Activated CD4-positive, CD25-positive, alpha-beta regulatory T cell (primary cell): ENCODE measurements at places on chromosomes 4 and X.

- DNase-seq: no peak
These were observed 2135.5 kb downstream of the PCDH7 start for GRCh38 chr4:32855622-32856021.

DNA sequence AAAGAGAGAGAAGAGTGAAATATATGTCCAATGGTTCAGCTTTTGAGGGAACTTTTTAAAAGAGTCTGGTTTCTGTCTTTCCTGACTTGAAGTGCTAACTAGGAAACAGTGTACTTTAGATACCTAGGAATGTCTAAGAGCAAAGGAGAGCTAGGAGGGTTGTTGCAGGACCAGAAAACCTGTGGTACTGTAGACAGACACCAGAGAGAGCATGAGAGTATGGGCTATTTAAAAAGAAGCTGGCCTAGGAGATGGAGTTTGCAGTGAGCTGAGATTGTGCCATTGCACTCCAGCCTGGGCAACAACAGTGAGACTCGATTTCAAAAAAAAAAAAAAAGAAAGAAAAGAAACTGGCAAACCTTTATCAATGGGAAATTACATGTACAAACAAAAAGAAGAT is 223.9 kb downstream of the FAT4 start:
- no peak for DNase-seq

- no peak for DNase-seq
These were observed 12.4 kb upstream of the PIN4 start for GRCh38 chrX:72169008-72169728.

GRCh38 chrX:6667048-6667768 is 132.3 kb upstream of the VCX3A start:
- DNase-seq: no peak

- no peak for DNase-seq
These were observed 278 bp downstream of the CLOCK start for GRCh38 chr4:55546506-55546755.

DNA sequence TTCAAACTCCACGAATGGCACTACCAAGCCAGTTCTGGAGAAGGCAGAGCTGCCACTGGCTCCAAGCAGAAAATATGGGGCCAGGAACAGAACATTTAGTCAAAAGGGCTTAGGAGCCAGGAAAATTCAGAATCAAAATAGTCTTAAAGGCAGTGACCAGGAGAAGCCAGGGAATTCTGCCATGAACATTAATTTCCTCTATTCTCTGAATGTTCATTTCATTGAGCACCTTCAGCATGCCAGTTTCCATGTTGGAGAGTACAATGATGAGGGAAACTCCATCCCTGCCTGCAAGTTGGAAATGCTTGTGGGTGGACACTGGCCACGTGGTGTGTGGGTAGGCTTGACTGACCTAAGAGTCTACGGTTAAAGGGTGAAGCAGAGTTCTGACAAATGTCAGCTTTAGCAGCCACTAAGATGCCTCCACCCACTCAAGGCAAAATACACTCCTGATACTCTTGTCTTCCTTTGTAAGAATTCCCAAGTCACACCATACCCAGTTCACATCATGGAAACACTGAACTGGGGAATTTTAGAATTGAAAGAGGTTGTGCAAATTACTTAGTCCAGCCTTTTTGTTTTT is 190.1 kb upstream of the C1QTNF7 start:
- DNase-seq: no peak

DNA sequence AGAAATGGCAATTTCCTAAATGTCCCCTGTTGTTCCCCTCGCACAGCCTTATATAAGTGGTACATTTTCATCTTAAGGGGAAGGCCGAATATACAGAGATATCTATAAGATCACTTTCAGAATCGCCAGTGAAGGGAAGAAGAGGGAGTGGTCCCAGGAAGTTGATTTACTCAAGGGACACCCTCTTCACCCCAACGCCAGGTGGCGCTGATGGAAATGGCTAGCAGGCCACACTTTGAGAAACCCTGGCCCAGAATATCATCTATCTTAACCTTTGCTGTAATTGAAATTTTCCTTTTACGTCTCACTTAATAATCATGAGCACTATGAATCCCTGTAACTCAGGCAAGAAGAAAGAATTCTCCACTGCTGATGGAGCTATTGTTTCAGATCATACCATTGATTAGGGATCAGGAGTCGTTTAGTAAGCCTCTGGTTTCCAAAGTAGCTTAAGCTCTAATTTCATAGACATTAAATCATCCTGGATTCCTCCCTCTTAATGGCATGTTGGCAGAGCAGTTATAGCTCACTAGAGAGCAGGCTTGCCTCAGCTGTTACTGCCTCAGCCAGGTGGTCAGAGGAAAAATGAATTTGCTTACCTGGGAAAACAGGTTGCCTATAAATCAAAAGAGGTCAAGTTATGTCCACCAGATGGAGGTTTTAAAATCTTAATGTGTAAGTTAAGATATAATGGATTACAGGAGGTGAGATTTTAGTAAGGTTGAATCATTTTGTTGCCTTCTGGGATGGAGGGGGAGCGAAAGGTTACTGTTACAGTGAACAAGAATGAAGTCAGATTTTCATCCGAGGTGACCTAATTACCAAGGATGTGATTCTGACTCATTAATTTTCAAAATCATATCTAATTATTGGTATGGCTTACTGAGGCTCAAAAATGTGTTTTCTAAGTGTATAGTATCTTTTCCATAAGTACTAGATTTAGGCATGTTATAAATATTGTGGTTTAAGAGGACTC is 941.2 kb upstream of the TENM3 start:
- no peak for DNase-seq

GRCh38 chrX:96314985-96315384 is 369.7 kb upstream of the DIAPH2 start:
- DNase-seq: no peak

- no peak for DNase-seq
These were observed 144.9 kb downstream of the ENOX2 start for GRCh38 chrX:130758072-130758471.

DNA sequence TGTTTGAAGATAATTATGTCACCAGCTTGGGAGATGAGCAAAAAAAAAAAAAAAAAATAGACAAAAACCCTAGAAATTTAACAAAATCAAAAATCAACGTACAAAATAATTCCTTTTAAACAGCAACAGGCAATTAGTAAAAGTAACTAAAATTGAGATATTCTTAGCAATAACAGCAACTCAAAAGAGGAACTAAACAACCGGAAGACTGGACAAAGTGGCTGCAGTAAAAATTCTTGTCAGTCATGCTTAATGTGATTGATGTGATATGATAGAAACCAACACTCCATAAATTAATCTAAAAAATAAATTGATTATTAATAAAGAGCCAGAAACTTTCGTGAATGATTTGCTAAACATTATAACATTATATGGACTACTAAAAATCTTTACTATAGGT is 1534.6 kb upstream of the AGA start:
- no peak for DNase-seq

- DNase-seq: no peak
These were observed 1540.0 kb upstream of the PABPC4L start for GRCh38 chr4:135741583-135741982.

DNA sequence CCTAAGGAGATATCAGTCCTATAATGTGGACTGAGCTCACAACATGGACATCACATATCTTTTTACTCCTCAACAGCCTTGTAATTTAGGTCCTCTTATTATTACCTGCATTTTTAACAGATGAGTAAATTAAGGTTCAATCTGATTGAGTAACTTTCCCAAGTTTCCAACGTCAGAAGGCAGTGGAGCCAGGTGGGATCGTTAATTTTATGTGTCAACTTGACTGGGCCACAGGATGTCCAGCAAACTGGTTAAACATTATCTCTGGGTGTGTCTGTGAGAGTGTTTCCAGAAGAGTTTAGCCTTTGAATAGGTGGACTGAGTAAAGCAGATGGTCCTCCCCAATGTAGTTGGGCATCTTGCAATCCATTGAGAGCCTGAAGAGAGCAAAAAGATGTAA is 59.0 kb upstream of the SLIT2 start:
- DNase-seq: no peak

DNA sequence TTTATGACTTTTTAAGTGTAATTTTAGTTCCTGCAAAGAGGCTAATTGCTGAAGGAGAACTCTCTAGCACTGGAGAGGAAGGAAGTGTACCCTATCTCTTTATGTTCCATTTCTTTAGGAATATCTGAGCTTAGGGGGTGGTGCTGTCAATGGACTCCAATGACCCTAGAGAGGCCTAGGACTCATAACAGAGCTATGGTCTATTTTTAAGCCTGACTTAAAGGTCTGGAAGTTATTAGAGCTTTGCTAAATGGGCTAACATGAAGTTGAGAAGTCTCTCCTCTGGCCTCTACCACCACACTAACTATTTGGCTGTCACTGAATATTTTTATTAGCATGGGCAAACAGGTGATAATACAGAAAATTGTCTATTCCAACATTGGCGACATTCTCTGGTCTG is 152.2 kb downstream of the SPATA18 start:
- DNase-seq: no peak

DNA sequence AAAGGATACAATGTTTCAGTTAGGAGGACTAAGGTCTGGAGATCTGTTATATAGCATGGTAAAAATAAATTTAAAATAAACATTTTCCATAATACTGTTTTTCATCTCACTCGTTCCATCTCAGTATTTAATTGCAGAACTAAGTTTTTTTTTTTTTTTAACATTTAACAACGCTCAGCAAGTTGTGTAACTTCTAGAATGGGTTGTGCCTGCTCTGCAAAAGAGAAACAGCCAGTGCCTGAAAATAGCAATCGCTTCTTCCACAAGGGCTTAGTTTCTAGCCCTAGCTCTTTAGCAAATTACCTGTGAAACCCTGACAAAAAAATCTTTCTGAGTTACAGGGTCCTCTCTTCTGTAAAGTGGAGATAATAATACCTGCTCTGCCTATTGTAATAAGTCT is 41.9 kb downstream of the CNGA1 start:
- no peak for DNase-seq

- DNase-seq: no peak
These were observed 24.4 kb downstream of the TNIP3 start for GRCh38 chr4:121139533-121140222.

DNA sequence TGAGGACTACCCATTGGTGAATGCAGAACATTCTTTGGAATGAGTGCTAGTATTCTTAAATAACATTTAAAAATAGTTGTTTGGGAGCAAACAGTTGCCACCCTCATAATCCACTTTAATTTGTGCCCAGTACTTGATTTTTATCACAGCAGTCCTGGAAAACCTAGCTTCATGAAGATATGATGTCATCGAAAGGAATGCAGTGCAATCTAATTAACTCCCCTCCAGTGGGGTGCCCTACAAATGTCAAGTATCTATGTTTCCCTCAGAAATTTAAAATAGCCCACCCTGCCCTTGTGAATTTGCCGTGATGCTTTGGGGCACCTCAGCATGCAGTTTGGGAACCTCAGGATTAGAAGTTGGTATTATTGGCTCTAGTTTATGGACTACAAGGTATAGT is 5.4 kb downstream of the RAB9A start:
- DNase-seq: no peak

GRCh38 chr4:185729391-185729804 is 82.6 kb downstream of the SORBS2 start:
- DNase-seq: no peak

- DNase-seq: peak; percentile 17
These were observed at the start of gene WAS for GRCh38 chrX:48683411-48683982. Gene WAS (plus strand): TSS chrX:48683799. CDS start chrX:48683854, 55 bp downstream.

GRCh38 chr4:53186714-53187358 is 179.0 kb downstream of the SCFD2 start:
- no peak for DNase-seq

DNA sequence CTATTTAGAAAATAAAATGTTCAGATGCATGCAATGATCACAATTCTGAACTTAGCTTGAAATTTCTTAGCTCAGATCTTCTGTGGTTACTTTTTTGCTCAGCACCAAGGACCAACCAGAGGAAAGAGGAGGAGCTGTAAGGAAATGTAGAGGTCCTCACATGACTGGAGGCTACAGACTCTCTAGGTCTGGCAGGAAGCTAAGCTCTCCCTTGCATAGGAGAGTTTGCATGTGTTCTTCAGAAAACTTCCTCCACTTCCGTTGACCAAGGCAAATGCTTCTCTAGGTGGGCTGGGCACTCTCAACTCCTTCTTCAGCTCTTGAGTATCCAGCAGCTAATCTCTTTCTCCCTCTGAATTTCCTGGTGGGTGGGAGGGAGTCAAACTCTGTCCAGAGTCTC is 119.6 kb downstream of the BTC start:
- no peak for DNase-seq

DNA sequence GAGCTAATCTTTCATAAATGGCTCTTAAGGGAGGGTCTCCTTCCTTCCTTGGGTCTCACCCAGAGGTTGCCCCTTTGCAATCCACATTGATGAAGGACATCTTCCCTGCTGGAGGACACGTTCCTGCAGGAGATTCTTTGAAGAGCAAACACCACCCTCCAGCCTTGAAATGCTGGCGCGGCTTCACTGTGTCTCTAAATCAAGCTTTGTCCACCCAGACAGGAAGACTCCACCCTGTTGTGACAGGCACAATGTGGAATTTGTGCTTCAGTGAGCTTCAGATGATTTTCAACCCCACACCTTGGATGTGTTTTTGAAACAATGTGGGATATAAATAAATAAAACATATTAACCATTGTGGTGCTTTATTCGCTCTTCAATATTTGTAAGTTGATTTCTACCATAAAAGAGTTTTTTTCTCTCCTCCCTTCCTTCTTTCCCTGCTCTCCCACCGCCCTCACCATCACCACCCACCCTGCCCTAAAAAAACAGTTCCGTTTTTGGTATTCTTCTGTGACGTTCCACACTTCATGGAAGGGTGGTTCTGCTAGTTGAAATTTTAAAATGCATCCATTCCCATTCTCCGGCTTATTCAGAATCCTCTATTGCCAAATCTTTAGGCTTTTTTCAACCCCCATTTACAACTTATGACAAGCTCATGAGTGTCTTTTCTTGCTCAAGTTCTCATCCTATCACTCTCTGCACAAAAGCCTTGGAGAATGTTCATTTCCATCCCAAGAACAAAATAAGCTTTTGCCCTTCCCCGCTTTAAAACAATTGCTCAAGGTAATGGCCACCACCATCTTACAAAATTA is 264.3 kb downstream of the RAPGEF2 start:
- DNase-seq: no peak

DNA sequence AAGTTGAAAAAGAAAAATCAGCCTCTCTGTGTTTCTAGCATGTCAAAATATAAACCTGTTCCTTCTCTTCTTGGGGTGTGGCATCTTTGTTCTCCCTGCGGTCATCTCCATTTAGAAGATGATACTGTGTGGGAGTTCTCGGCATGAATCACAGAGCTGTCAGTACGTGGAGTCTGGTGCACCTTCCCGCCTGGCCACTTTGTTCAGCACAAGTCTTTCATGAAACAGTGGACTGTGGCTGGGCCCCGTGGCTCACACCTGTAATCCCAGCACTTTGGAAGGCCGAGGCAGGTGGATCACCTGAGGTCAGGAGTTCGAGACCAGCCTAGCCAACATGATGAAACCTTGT is 166.5 kb downstream of the MAML3 start:
- DNase-seq: no peak

- no peak for DNase-seq
These were observed 25.3 kb downstream of the DCX start for GRCh38 chrX:111386615-111387233.

DNA sequence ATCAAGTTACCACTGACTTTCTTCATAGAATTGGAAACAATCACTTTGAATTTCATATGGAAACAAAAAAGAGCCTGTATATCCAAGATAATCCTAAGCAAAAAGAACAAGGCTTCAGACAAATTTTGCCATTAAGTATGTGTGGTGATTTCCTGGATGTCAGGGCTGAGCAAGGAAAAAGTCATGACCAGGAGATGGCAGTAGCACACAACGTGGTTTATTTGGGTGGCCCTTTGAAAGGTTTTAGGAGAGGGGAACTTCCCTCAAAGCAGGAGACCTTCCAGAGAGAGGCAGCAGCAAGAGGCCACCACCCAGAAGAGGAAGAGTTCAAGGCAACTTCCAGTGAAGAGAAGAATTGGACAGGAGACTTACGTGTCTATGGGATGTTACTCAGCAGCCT is 18.1 kb upstream of the ZXDB start:
- no peak for DNase-seq
